ENCODE measurements at places on chromosomes 2 and 18.

GRCh38 chr18:56157541-56157940, 480.9 kb downstream of the TXNL1 start:
- no peak for DNase-seq

GRCh38 chr2:41741951-41742595, 305.7 kb upstream of the PKDCC start:
- DNase-seq = no peak

- no peak for DNase-seq
Measured at GRCh38 chr18:55753643-55754263, 165.8 kb upstream of the TCF4 start.

DNA sequence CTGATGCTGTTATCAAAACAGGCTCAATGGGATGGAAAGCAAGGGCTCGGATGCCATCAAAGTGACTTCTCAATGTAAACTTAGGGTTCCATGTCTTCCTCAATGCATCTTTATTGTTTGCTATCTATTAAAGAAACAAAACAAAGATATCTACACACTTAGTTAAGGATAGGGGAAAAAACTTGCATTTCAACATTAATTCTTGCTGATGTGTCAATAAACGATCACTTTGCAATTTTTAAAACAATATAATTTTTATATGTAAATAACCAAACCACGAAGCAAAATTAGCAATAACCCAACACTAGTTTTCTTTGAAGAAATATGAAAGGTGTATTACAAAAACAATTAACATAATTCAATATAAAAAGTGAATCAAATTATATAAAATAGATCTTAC, 96.7 kb downstream of the STRN start:
- no peak for DNase-seq

GRCh38 chr18:45777393-45777792, 48.1 kb upstream of the SIGLEC15 start:
- DNase-seq = no peak

DNA sequence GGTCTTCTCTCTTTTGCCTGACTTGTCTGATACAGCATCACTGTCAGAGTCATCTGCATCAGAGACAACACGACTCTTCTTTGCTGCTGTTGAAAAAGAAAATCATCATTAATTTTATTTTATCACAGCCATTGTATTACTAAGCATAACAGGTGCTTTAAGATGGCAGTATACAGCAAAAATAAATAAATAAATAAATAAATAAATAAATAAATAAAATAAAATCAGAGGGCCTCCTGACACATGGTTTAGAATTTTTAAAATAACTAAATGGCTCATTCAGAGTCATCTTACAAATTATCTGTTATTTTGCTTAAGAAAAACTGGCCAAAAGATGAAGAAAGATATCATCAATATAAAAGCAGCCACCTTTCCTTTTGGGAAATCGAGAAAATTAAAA, 22.8 kb downstream of the IWS1 start:
- no peak for DNase-seq

DNA sequence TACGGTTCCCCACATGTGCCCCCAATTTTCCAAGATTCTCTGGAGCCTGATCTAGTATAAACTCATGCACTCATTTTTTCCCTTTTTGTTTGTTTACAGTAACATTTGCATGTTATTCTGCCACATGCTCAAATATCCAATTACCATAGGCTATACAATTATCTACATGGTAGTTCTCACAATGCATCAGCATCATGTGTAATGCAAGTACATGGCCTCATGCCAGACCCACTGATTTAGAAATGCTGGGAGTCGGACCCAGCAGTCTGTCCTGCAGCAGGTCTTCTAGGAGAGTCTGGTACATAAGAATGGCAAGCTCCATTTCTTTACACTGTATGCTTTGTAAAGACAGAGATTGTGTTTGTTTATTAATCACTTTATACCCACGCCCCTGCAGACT, 107.7 kb downstream of the CBLN2 start:
- DNase-seq = no peak

DNA sequence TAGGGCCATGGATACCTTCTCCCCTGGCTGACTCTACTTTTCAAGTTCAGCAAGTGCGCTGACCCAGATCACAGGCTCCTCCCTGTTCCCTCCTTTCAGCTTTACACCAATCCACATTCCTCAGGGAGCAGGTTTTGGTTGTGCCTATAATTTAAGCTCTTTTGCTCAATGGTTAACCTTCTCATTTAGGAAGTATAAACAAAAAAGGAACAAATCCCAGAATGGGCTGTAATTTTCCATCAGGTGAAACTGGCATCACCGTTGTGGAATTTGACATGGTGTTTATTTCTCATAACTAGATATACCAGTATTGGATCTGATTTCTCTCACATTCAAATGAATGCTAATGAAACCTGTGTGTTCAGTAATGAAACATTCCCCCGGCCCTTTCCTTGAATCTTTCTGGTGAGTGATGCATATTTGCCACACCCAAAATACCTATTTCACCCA, 13.6 kb downstream of the STRN start:
- DNase-seq = no peak

GRCh38 chr2:189171956-189172609, 7.5 kb downstream of the COL5A2 start:
- DNase-seq = no peak

DNA sequence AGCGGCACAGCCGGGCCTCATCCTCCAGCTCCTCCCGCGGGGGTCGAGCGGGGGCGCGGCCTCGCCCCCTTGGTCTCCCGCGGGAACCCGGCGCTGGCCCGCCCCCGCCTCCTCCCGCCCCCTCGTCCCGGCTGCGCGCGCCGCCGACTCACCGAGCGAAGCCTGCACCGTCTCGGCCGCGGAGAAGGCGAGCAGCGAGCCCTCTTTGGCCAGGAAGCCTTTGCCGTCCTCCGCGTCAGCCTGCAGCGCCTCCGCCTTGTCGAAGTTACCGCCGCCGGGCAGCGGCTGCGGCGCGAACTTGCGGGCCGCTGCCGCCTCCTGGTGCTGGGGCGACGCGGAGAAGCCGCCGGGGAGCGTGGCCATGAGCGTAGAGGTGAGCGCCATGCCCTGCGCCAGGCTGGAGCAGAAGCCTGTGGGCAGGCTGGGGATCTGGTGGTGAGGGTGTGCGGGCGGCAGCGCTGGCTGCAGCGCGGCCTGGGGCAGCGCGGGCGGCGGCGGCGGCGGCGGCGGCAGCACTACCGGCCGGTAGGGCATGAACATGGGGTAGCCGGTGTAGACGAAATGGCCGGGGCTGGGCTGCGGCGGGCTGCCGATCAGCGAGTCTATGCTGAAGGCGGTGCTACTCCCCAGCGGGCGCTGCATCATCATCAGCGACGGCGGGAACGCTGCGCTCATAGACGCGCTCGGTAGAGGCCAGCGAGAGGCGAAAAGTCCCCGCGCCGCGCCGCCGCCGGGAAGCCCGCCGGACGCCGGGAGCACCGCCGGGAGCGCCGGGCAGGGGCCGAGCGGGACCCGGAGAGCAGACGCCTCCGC, 683 bp downstream of the GBX2 start:
- no peak for DNase-seq

- DNase-seq = no peak
Measured at GRCh38 chr2:155382776-155383175, 684.3 kb downstream of the KCNJ3 start.

- DNase-seq = no peak
Measured at GRCh38 chr2:201432621-201433393, 18.5 kb downstream of the TRAK2 start.

- DNase-seq = no peak
Measured at GRCh38 chr2:95377216-95378123, 25.0 kb upstream of the FAHD2A start.

DNA sequence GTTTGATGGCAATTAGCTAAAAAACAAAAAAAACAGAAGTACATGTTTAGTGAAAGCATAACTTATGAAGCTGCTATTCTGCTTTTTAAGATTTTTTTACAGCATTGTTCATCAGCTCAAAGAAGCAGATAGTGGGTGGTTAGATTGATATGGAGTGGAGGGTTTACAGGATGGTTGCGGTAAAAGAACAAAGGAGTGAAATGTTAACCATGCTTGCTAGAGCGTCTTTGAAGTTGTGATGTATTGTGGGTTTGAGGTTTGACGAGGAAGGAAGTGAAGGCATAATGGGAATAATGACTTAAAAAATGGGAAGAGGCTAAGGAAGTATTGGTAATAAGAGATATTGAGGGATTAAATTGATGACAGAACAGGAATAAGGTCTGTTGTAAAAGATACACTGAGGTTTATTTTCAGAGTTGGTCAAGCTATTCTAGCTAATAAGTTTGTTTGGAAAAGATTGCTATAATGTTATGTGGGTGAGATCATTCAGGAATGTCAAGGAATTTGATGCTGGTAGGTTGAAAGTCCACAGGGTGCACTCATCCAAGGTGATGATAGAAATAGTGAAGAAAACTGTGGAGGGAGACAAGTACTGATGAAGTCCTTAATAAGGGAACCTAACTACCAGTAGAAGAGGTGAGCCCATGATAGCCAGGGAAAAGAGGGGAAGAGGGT, 14.6 kb downstream of the SPOPL start:
- no peak for DNase-seq

DNA sequence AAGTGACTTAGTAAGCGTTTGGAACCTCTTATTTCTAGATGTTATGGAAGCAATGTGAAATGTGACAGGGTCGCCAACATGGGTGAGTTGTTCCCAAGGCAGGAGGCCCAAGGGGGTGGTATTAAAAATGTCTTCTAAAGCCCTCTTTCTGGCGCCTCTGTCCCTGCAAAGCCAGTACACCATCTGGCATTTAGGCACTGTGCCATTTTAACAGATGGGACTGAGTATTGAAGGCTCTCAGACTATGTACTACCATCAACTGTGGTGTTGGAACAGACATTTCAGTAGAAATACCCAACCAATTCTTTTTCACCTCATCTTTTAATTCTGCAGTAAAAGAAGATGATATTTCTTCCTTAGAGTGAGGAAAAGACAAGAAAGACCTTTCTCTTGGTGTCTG, 384.5 kb upstream of the MMADHC start:
- no peak for DNase-seq

DNA sequence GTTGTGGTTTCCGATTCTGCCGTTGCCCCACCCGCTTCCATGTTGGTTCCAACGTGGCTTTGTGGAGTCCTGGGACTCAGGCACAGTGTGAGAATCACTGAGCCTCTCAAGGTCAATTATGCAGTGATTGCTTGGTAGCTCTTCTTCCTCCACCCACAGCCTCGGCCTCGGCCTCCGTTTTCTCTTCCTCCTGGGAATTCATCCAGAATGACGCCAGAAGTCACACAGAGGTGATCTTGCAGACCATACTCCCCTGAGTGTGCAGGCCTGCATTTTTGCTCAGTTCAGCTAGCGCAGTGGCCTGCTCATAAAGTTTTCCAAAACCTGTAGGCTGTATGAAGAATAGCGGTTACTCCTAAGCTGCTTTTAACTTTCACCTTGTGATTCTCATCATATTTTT, 273.3 kb downstream of the GBX2 start:
- no peak for DNase-seq

GRCh38 chr2:149155988-149156387, 117.5 kb downstream of the LYPD6B start:
- DNase-seq = no peak

- no peak for DNase-seq
Measured at GRCh38 chr2:86634352-86634751, 10.7 kb upstream of the RNF103 start.

- DNase-seq = no peak
Measured at GRCh38 chr2:204061241-204061640, 124.7 kb downstream of the ICOS start.

DNA sequence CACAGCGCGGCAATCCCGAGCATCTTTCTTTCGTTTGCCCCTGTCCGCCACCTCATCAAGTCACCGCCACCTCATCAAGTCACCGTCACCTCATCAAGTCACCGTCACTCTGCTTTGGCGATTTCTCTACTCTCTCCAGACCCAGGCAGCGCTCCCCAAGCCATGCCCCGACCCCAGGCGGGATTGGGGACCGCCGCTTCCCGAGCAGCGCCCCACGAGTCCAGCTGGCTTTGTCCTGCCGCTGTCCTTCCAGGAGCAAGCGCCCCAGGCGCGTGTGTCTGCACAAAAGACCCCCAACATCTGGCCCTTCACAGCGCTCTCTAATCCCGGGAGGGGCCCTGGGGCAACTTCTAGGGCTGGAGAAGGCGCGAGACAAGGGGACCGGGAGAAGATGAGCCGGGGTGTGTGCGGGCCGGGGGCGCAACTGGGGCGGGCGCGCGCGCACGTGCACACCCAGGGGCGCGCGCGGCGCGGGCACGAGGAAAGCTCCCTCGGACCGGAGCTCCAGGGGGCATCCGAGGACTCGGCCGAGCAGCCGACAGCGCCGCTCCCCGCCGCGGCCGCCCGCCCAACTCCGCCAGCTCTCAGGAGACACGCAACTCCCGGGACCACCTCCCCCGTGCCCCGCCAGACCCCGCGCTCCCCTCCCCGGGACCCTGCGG, 633 bp upstream of the RNF152 start:
- no peak for DNase-seq

GRCh38 chr18:32287249-32287648, 97.4 kb downstream of the MEP1B start:
- DNase-seq = no peak

GRCh38 chr2:138364554-138365162, 136.9 kb upstream of the SPOPL start:
- no peak for DNase-seq

- DNase-seq = no peak
Measured at GRCh38 chr2:58644451-58644850, 403.3 kb upstream of the FANCL start.

- no peak for DNase-seq
Measured at GRCh38 chr2:138373993-138374408, 127.6 kb upstream of the SPOPL start.

GRCh38 chr2:181474222-181474881, 17.2 kb downstream of the ITGA4 start:
- no peak for DNase-seq
